Hematopoietic multipotent progenitor cell treated with erythropoietin and hydrocortisone succinate and interleukin-3 and kit ligand, for 4 days (in vitro differentiated cells): ENCODE measurements at places on chromosomes 1 and 21.

- DNase-seq = no peak
Observed at GRCh38 chr1:200794506-200795065, 55.9 kb downstream of the CAMSAP2 start.

DNA sequence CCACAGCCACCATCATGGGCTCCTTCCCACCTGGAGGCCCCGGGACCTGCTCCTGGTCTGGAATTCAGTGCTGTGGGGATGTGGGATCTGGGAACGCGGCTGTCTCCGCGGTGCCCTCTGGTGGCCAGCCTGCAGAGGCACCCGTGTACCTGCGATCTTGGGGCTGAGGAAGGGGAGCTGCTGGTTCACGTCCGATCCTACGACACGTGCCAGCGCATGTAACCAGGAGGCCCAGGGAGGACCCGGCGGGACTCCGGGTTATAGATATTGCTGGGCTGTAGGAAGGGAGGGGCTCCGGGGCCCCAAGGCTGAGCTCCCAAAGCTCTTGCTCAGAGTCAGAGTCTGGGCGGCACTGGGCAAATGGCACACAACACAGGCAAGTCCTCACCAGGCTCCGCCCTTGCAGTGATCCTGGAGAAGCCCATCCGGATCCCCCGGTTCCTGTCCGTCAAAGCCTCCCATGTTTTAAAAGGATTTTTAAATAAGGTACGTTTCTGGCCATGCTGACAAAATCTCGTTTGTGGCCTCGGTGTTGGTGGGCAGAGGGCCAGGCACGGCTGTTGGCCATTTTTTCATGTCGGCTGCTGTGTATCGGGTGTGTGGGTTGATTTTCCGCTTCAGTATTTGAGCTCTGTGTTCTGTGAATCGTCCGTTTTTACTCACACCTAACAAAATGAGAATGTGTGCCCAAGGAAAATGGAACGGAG is 20.1 kb downstream of the FAAP20 start:
- peak; percentile 56 for DNase-seq

GRCh38 chr1:152043870-152044269 is 7.1 kb upstream of the S100A11 start:
- DNase-seq = no peak

DNA sequence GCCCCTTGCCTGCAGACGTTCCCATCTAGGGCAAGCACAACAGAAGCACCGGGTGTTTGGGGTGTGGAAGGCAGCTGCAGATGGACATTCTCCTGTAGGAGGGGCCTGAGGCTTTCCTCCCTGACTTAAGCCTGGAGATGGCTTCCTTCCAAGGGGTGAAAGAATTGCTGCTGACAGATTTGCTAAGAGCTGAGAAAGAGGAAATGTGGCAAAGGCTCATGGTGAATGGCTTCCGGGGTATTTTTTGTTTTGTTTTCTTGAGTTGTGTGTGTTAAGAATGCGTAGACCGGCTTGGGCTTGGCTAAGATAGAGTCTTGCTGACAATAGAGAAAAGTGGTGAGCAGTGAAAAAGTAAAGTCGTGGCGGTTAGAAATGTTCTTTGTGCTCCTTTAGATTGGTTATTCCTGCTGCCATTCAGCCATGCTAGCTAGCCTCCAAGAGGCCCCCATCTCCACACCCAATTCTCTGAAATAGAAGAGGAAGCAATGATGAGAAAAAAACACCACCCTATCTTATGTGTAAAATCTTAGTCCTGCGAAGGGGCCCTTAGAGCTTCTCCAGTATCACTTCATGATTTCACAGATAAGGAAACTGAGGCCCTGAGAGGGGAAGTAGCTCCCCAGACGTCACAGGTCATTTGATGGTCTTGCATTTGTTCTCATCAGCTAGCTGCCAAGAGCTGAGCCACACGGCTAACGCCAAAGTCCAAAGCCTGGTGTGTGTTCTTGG is 36.9 kb downstream of the EIF2D start:
- peak; percentile 95 for DNase-seq

DNA sequence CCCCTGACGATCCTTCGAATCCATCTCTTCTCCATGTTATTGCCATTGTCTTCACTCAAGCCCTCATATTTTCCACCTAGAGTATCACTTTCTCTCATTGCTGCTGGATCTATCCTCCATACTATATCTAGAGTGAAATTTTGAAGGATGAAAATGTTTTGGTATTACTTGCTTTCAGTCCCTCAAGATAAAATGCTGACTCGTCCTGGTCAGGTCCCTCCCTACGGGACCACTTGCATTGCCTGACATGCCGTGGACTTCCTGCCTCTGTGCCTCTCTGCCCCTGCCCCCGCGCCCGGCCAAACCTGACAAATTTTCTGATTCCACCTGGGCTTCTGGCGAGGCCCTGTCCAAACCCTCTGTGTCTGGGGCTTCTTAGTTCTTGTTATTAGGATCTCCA is 23.6 kb downstream of the SPATA46 start:
- DNase-seq = peak; percentile 34

DNA sequence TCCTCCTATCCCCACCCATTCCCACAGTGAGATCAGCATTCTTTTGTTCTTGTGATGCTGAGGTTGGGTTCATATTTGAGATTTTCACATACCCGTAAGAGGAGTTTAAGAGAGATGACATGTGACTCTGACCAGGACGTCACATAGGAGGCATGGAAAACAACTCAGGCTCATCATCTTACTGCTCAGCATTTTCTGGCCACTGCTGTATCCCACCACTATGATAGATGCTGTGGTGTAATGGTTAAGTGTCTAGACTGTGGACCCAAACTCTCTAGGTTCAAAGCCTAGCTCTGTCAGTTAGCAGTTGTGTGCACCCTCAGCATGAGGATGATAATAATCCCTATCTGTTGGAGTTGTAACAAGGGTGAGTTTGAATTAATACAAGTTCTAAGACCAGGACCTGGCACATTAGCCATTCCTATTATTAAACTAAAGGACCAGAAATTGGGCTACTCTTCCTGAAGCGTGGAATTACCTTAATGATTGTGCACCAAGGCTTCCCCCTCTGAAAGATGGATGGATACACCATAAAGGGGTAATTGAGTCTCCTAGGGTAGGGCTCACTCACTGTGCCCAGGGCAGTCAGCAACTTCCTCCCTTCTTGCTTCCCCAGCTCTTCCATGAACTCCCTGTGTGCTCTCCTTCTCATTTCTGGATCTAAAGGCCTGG is 40.9 kb downstream of the LGR6 start:
- no peak for DNase-seq

- no peak for DNase-seq
Observed at GRCh38 chr1:218292515-218292914, 7.4 kb downstream of the RRP15 start.

DNA sequence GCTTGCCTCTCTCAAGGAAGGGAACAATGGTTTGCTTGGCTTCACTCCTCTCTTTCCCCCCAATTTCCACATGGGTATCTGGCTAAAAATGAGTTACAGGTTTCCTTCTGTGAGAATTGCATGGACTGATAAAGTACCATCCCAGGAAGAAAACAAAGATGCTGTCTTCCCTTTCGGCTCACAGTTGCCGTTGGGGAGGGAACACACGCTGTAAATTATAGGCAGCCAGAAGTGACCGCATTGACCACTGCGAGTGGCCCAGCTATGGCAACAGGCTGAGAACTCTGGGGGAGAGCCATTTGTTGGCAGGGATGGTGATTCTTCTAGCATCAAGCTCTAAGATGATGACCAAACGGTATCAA is 2.9 kb downstream of the RUNX1 start:
- DNase-seq = peak; percentile 83

DNA sequence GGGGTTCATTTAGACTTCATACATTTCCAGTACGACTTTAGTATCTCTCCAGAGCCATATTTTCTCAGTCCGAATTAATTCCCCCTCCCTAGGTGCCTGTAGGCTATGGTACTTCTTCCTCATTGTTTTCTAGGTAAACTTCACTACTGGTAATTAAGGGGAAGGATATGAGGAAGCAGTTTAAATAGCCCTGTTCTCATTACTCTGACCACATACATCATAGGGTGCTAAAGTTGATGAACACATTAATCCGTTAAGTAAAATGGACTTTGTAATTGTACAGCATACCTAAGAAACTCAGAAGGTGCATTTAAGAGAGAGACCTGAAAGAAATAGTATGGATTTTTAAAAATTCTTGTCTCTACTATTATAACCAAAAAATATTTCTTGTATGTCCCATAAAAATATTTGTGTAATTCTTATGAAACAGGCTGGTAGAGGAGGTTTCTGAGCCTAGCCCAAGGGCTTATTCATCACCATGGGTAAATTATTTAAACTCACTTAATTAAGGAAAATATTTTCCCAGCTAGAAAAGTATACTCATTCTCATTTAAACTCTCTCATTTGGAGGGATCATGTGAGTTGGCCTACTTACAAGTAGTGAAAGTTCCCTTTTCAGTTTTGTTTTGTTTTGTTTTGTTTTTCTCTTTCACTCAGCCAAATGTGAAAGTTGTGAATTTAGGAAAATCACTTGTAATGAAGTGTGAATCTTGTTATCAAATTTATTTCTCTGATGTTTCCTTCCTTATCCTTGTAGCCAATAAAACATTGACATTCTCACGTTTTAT is 2.0 kb downstream of the PRMT6 start:
- peak; percentile 32 for DNase-seq

GRCh38 chr1:205637854-205638468 is 6.2 kb upstream of the ELK4 start:
- no peak for DNase-seq

GRCh38 chr1:160910170-160910750 is 25.3 kb upstream of the ITLN1 start:
- DNase-seq = no peak

DNA sequence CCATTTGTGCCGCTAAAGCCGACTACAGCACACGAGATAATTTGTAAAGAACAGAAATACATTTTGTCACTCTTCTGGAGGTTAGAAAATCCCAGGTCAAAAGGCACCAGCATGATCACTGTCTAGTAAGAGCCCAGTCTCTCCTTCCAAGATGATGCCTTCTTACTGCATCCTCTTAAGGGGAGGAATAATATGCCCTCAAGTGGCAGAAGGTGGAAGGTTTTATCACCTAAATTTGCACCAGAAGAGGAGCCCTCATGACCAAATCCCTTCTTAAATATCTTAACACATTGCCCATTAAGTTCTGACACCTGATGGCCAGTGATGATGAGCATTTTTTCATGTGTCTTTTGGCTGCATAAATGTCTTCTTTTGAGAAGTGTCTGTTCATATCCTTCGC is 326.7 kb upstream of the RGS18 start:
- DNase-seq = peak; percentile 51

DNA sequence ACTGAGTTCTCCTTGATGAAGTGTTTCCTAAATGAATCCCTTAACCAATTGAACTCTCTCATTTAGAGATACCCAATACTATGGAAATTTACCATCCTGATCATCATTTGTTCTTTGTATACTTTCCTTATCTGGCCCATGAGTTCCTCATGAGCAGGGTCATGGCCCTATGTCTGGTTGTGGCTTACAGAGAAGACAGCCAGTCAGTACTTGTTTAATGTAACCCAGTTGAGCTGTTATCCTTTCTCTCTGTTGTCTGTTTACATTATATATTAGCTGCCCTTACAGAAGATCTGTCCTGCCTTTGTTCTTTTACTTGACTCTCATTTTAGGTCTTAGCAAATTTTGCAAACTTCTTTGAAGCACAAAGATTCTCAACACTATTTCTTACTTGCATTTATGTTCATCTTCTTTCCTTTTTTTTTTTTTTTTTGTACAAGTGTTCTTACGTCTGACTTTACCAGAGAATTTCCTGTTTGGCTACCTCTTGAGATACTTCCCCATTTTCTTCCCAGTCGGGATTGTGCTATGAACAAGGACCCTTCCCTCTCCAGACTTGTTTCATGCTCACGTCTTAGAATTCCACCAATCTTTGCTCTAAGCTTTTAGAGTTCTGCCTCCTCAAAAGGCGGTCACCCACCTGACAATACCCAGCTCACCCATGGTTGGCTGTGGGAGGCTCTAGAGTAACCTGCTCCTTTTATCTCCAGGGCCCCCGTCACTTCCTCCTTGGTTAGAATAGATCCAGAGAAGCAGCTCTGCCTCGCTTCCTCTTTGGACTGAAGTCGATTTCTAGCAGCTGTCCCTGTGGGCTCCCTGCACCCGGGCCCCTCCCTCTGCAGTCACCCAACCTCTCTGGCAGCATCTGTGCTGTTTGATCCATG is 53.6 kb upstream of the RUNX1 start:
- DNase-seq = peak; percentile 95

GRCh38 chr1:246428542-246429308 is 78.4 kb downstream of the SMYD3 start:
- peak; percentile 96 for DNase-seq

GRCh38 chr1:230749150-230749549 is 2.0 kb downstream of the CAPN9 start:
- DNase-seq = no peak

GRCh38 chr1:205073511-205073910 is 10.7 kb downstream of the TMEM81 start:
- no peak for DNase-seq

DNA sequence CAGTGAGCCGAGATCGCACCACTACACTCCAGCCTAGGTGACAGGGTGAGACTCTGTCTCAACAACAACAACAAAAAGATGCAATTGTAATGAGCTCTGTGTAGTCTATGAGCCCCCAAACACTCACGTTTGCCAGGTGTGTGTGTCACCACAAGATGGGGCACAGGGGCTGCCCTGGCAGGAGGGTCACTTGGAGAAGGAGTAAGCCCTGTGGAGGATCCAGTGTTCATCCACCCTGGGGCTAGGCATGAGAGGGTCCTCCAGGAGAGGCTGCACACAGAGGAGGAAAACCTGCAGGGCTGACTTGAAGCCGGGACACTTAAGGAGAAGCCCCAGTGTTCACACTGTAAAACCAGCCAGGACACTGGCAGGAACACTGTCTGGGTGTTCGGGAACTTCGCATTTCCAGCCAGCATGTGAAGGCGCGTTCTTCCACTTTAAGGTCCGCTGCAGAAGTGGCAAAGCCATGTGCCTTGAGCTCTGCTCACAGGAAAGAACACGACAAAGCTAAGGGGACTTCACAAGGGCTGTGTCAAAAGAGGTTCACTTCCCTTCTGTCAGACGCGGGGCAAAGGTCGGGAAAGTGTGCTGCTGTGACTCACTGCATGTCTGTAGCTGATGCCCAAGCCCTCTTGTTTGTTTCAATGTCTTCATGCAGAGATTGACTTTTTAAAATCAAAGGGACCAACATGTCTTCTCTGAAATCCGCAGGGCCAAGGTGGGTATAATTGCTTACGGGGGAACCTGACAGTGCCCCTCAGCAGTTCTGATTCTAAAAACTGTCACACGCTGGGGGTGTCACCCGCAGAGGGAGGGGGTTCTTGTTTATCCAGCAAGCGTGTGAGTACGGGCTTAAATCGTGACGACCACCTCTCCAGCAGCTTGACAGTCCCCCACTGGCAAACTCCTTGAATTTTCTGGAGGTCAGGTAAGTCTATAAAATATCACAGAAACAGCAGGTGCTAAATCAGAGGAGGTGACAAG is 102.8 kb downstream of the RIPK4 start:
- DNase-seq = no peak
